ENCODE measurements at places on chromosomes 6 and 20.

GRCh38 chr20:5270603-5271002, 46.2 kb downstream of the PROKR2 start:
- DNase-seq: no peak

GRCh38 chr6:148406579-148407371, 64.1 kb downstream of the SASH1 start:
- DNase-seq: no peak

- DNase-seq: no peak
These were observed 151.8 kb downstream of the VEGFA start for GRCh38 chr6:43921548-43922425.

DNA sequence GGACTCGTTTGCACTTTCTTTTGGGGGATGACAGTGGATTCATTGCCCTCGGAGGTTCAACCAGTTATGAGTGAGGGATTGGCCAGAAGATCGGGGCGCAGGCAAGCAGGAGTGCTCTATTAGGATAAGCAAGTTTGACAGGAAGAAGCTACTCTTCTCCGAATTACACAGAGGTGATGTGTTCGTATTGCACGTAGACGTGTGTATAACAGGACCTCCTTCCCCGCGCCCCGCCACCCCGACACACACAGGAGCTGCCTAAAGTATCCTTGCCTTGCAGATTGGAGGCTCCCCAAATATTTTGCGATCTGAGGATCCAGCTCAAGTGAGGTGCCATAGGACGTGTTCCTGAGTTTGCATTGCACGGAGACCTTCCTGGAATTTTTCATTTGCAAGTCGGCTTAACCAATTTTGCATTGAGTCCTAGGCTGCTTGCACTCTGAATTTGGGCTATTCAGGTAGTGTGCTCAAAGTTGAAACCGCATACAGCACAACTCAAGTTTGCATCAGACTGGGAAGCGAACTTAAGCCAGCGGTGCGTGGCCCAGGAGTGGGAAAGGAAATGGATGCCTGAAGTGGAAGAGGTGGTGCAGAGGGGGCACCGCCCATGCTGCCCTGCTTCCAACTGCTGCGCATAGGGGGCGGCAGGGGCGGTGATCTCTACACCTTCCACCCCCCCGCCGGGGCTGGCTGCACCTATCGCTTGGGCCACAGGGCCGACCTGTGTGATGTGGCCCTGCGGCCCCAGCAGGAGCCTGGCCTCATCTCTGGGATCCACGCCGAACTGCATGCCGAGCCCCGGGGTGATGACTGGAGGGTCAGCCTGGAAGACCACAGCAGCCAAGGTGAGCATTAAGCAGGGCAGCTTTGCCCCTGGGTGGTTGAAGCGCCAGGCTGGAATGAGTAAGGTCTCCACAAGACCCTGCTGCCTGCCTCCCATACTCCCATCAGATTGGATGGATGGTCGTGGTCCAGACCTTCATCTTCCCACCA, 770 bp downstream of the TCF19 start:
- DNase-seq: no peak

GRCh38 chr6:139474145-139475108, 100.0 kb upstream of the CITED2 start:
- DNase-seq: no peak

DNA sequence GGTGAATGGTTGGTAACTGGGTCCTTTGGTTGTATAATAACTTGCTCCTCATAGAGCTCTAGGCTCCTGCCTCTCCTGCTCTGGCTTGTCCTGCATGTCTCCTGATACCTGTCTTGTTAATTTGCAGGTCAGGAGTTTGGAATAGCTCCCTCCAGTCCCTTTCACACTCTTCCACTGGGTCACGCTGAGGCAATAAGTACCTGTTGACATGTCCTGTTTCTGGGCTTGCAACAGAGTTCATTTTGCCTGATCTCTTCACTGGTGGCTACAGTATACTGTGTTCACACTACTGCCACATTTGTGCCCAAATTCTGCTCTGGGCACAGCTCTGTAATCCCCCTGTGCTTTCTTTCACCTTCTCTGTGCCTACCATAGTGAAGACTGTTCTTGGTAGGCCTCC, 25.4 kb upstream of the C20orf144 start:
- DNase-seq: no peak

DNA sequence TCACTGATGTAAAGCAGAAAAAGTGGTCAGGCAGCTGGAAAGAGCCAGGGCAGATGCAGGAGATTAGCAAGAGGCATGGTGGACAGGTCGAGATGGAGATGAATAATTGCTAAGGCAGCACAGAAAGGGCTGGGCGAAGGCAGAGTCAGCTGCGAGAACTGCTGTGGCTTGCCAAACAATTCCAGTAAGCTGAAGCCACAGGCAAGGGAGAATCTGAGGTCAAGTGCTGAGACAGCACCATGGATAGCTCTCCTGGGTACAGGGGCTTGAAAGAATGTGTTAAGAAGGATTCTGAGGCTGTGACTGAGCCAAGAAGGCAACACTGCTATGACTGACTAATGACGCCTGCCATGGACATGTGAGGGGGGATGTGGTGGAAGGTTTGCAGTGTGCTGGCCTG, 220.8 kb upstream of the FOXA2 start:
- no peak for DNase-seq
